MV-4-11 (cell line): ENCODE measurements at places on chromosomes 5 and 9.

DNA sequence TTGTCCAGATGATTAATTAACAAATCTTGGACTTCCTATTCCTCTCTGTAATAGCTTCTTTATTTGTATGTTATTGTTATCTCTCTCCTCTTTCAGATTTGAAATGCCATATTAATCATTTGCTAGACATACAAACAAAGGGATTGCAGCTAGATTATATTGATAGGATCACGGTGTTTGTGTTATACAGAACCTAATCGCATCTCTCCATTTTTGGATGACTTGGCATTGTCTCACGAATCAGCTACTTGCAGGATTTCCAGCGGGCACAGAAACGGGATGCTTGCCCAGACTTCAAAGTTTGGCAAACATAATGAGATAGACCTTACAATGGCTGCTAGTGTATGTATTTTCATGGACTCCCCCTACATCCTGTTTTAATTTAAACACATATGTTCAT lies 368.1 kb downstream of the TLE4 start:
- no peak for DNase-seq

DNA sequence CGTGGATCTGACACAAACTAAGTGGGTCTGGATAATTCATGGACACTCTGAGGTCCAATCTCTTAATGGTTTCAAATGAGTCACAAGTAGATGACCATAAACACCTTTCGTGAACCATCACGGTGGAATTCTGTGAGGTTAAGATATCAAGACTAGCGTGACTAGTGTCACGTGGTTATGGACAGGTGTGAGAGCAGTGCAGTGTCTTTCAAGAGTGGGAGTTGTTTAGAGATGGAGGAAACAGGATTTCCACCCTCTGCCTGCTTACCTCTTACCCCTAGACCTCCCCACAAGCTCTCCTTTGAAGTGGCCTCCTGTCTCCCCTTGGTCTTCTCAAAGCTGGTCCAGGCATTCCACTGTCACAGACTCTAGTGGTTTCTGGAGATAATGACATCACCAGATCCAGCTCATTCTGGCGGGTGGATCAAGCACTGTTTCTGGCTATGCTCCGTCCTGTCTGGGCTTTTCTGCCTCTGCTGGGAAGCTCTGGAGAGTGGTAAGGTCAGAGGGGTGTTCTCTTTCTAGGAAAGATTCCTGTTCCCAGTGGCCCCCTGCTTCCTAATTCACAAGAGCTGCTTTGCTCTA lies 20.0 kb upstream of the ZNF782 start:
- no peak for DNase-seq

DNA sequence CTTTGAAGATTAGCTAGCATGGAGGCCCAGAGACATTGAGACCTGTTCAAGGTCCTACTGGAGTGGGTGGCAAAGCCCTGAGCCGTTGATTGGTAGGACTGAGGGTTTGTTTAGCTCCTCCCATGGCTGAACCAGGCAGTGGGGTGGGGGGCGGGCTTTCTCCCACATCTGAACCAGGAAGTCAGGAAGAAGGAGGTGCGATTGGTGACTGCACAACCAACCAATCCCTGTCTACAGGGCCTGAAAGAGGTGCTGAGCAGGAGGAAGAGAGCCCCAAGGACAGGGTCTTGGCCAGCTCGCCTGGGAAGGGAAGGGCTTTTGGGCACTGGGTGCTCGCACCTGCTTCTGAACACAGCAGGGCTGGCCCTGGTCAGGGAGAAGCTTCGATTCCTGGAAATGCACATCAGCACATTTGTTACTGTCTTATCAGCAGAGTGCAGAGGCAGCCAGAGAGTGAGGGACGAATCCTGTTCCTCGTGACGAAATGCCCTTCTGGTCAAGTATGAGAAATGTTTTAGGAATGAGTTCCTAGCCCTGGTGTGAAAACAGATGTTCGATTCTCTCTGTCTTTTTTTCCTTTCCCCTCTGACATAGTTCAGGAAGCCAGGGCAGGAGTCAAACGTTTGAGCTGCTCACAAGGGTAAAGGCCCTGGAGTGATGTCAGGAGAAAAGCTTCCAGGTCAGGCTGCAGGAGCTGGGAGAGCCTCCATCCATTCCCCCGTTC lies 294.8 kb upstream of the KLF4 start:
- peak; percentile 30 for DNase-seq

GRCh38 chr9:115328228-115328627 lies 210.3 kb upstream of the TNC start:
- no peak for DNase-seq
